ENCODE measurements at places on chromosomes 7 and 10.

DNA sequence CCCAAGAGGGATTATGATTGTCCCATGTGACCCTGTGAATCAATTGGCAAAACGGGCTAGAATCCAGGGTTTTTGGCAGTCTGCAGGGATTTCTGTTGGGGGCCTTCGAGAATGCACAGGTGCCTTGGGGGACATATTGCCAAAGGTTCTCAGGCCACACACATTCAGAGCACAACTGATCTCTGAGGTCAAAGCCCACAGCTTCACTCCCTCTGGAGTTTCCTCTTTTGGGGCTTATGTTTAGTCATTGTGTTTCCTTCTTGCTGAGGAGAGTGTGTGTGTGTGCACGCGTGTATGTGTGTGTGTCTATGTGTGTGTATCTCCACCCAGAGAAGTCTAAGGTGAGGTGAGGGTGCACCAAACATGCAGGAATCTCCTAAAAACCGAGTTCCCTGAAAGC lies 8.8 kb downstream of the PPIF start:
- DNase-seq: peak; percentile 78

GRCh38 chr10:61166065-61166464 lies 222.1 kb upstream of the RHOBTB1 start:
- no peak for DNase-seq

GRCh38 chr10:63264617-63265221 lies 131.6 kb downstream of the NRBF2 start:
- DNase-seq: no peak

DNA sequence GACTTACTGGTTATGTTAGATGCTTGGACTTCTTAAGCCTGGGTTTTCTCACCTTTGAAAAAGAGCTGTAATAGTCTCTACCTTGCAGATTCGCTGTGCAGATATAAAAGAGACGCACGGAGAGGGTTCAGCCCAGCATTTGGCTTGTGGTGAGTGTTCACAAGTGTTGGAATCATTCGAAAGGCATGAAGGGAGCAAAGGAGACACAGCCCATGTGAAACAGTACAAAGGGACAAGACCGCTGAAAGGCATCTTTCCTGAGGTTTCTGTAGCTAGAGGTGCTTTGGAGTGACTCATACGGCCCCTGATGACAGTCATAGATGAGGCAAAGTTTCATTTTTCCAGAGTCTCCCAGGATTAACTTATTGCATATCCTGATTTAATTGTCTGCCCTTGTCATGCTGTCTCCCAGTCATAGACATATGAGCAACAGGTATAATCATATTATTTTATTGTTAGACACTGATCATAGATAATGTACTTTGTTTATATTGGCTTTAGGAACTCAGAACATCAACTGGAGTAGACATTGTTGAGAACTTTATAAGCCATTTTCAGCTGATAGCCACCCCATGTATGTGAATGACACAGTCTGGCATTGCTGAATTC lies 171.1 kb downstream of the ADRA2A start:
- DNase-seq: no peak

- DNase-seq: no peak
These were observed 182.0 kb downstream of the RPS24 start for GRCh38 chr10:78215645-78216044.

DNA sequence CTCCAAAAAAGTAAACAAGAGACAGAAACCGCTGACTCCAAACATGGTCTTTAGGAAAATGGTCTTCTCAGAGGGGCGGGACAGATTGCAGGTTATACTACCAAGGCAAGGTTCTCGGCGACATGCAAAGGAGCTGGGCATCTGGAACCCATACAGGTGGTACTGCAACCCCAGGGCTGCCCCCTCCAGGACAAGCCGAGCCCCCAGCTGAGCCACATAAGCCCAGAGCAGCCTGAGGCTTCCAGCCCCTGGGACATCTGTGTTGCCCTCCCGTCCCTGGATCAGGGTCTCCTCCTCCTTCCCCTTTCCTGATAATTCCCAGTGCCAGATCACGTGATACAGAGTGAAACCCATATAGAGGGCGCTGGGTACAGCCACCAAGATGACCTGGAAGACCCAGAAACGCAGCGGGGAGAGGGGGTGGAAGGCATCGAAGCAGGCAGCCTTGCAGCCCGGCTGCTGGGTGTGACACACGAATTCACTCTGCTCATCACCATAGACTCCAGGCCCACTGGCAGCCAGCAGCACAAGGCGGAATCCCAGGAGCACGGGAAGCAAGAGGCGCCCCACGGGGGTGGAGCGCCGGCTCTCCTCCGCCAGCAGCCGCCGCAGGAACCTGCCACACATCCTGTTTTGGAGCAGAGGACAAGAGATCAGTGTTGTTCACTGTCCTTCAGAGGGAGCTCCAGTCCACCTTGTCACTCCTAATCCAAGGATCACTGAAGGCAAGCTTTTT lies at the start of gene GJC3:
Gene GJC3, minus strand, starts transcription at position 627 of the 736 bp plus-strand sequence. Its CDS starts 0 bp downstream, at position 627.
- peak; percentile 54 for DNase-seq

- DNase-seq: no peak
These were observed 32.0 kb downstream of the PCDH15 start for GRCh38 chr10:54769051-54769450.

DNA sequence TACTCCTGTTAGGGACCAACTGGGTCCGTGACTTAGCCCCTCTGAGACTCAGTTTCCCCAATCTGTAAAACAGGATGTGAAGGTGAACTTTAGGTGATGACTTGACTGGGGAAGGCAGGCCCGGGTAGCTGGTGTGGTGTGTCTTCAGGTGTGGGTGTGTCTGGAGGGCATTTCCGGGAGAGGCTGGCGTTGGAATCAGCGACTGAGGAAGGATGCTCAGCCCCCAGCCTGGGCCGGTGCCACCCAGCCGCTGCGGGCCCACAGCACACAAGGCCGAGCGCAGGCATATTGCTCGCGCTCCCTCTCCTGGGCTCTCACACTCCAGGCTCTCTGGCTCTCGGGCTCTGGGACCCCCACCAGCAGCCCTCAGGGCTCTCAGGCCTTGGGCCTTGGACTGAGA lies 31.7 kb upstream of the CNPY1 start:
- no peak for DNase-seq

DNA sequence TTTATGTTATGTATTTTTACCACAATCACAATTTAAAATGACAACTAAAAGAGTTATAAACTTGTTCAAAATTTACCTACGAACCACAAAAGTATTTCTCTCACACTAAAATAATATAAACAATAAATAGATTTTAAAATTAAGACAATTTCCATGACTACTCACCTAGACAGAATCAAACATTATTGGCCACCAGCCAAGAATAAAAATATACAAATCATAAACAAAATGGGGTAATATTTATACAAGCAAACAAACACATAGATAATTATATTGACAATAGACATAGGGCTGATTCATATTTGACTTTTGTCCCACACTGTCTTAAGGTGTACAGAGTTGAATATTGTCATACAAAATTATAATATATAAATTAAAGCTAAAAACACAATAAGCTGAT lies 119.6 kb upstream of the ZNF92 start:
- no peak for DNase-seq

DNA sequence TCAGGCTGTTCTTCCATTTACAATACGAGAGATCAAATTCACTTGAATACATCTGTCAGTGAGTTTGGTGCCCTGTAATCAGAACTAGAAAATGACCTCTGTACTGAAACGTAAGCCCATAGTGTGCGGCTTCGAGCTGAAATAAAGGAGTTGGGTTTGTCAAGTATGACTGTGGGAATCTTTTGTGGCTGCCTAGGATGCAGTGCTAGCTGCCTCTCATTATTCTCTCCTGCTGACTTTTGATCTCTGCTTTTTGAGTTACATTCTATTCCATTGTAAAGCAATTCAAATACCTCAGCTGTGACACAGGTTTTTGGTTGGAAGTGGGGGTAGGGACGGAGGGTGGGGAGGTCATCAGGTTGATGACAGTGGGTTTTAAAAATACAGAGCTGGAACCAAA lies 40.4 kb downstream of the ICA1 start:
- DNase-seq: no peak

GRCh38 chr7:96720843-96721242 lies 11.2 kb upstream of the SEM1 start:
- DNase-seq: no peak

DNA sequence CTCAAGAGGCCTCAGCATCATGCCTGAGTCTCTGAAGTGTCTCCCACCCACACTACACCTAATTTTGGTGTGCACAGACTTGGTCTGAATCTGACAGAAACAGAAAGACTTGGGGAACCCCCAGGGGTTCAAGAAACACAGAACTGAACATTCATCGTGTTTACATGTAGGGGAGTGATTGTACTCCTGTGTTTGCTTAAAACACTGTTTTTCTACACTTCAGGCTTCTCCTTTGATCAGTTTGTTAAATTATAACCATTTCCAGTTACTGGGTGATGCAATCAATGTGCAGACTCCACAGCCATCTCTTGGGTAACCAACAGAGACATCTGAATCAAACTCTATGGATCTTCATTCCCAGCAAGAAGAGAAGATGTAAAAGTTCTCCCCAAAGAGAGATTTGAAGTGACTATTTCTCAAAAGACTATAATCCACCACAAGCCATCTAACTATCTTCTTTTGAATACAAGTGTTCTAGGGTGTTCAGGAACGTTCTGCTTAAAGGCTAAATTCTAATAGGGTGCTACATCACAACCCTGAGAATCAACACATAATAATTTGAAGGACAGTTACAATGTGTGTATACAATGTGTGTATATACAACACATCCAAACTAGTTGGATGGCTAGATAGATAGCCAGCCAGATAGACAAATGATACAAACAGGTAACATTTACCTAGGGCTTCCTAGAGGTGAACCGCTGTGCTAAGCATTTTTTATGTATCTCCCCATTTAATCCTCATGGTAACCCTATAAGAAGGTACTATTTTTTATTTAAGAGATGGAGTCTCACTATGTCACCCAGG lies 34.2 kb downstream of the DNAJC12 start:
- DNase-seq: no peak

GRCh38 chr7:112138938-112139337 lies 67.3 kb downstream of the DOCK4 start:
- no peak for DNase-seq

DNA sequence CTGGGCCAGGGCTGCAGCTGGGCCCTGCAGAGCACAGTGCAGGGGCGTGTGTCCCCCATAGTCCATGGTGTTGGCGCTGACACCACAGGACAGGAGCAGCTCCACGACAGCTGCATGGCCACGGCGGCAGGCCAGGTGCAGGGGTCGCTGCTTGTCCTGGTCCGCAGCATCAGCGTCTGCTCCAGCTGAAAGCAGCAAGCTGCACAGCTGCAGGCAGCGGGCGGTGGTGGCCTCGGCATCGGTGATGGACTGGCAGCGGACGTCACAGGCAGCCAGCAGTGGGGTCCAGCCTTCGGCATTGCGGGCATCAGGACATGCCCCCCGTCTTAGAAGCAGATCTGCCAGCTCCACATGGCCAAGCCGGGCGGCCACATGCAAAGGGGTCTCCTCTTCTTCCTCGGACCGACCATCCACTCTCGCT lies 6.0 kb downstream of the ASB10 start:
- DNase-seq: no peak

DNA sequence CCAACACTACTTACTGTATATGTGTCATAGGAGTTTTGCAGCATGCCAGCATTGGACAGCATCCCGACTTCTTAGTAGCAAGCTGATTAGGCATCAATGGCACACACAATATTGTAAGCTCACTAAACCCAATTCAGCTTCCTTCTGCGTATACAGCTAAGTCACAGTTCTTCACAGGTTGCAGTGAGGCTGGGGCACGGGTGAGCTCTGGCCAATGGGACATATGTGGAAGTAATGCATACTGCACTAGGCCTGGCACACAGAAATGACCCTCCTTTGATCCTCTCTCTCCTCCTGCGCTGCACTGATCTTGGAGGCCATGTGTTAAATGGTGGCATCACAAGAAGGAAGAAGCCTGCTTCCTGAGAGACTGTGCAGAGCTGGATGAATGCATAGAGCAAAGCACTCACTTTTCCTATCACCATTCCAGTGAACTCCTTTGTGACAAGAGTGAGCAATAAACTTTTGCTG lies 11.9 kb downstream of the RAB11FIP2 start:
- DNase-seq: no peak

Data from inflammatory macrophage treated with lipopolysaccharide for 4 hours (primary cell).